ENCODE measurements at places on chromosomes 12 and 14.

GRCh38 chr14:76870166-76870565, 44.0 kb downstream of the LRRC74A start:
- DNase-seq, result peak; percentile 38

DNA sequence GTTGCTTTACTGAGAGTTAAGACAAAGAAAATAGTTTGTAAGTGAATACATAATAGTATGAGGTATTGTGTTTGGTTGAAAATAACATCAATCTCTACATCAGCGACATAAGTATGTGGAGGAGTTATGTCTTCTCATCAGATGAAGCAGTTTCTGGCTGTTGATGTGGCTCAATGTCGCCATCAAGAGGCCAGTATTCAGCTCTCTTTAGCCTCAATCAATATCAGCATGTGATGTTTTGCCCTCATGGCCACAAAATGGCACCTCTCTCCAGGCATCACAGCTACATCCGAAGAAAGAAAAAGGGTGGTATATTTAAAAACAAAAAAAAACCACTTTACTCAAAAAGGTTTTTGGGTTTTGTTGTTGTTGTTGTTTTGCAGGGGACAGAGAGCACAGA, 302.3 kb upstream of the TMEM132C start:
- DNase-seq, result no peak

GRCh38 chr14:92494512-92494911, 19.1 kb upstream of the RIN3 start:
- no peak for DNase-seq

GRCh38 chr14:85313560-85314207, 216.3 kb upstream of the FLRT2 start:
- no peak for DNase-seq

DNA sequence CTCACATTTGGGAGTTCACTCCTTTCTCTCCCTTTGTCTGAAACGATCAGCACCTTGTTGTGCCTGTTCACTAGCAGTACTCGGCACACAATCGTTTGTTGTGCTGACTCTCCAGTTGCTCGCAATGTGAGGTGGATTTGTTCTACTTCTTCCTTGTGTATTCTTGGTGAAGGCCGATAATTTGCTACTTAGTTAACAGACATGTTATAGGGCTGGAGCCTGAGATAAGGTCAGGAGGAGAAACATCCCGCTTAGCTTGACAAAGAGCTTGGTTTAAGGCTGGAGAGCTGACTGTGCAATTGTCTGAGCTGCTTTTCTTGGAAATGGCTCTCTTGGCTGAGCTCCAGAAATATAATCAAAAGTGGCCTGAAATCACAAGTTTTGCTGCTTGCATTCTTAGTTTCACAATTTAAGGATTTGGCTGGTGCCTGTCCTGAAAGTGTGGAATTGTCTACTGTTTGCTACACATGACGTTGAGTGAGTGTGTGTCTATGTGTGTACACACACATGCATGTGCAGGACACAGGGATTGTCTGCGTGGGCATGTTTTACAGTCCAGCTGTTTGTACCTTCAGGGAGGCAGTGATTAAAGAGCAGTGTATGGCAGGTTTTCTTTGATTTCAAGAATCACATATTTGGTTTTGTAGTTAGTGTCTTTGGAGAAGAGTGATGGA, 77.7 kb downstream of the ARF6 start:
- no peak for DNase-seq

GRCh38 chr12:26460361-26460760, 265.0 kb downstream of the SSPN start:
- no peak for DNase-seq

GRCh38 chr12:123986374-123986965, 13.5 kb downstream of the ZNF664 start:
- no peak for DNase-seq

GRCh38 chr12:57208631-57209282, 7.8 kb upstream of the NXPH4 start:
- no peak for DNase-seq

DNA sequence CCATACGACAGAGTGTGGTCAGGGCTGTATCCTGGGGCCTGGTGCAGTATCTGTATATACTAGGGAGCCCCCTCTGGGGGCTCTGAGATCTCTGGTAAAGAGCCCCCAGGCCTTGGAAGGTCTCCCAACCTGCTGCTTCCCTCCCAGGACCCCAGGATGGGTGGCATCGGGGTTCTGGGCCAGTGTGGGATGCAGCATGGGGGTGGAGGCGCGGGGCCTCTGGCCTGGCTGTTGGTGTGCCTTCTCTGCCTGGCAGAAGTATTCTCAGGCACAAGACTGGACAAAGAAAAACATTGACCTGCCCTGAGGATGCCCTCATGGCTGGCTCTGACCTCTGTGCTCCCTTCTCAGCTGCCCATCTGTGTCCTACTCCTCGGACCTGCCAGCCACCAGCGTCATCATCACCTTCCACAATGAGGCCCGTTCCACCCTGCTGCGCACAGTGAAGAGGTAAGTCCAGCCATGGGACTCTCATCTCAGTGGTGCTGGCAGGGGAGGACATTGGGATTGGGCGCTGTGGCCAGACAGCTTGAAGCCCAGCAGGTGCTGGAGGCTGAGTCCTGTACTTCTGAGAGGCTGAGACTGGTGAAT, 64.5 kb downstream of the GALNT16 start:
- no peak for DNase-seq

DNA sequence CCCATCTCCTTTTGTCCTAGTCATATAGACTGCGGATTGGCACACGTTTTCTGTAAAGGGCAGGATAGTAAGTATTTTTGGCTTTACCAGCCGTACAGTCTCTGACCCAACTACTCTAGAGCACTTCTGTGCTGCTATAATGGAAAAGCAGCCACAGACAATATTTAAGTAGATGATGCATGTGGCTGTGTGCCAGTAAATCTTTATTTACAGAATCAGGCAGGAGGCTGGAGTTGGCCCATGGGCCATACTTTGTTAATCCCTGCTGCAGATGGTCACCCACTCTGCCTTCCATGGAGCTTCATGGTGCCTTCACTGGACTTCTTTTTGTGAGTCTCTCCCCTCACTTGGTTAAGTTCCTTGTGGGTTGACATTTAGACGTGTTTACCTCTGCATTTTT, 584.5 kb upstream of the TBX3 start:
- DNase-seq, result no peak

GRCh38 chr14:96039633-96040311, 610 bp downstream of the C14orf132 start:
- DNase-seq, result peak; percentile 47

DNA sequence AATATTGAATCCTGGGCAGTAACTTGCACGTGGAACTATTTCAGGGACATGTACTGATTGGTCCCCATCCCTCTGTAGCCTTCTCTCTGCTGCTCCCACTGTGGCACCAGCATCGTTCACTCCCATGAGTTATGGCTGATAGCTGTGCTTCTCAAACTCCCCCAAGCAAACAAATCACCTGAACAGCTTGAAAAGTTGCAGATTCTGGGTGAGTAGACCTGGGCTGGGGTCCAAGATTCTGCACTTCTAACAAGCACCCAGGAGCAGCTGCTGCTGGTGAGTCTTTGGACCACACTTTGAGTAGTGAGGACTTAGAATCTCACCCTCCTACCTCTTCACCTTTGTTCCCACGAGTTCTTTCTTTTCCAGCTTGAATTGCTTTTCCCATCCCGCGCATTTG, 49.4 kb upstream of the ZFP36L1 start:
- DNase-seq, result no peak

- DNase-seq, result no peak
Measured at GRCh38 chr12:64320611-64321010, 69.9 kb downstream of the C12orf56 start.

- no peak for DNase-seq
Measured at GRCh38 chr12:97502600-97502999, 40.0 kb downstream of the RMST start.

DNA sequence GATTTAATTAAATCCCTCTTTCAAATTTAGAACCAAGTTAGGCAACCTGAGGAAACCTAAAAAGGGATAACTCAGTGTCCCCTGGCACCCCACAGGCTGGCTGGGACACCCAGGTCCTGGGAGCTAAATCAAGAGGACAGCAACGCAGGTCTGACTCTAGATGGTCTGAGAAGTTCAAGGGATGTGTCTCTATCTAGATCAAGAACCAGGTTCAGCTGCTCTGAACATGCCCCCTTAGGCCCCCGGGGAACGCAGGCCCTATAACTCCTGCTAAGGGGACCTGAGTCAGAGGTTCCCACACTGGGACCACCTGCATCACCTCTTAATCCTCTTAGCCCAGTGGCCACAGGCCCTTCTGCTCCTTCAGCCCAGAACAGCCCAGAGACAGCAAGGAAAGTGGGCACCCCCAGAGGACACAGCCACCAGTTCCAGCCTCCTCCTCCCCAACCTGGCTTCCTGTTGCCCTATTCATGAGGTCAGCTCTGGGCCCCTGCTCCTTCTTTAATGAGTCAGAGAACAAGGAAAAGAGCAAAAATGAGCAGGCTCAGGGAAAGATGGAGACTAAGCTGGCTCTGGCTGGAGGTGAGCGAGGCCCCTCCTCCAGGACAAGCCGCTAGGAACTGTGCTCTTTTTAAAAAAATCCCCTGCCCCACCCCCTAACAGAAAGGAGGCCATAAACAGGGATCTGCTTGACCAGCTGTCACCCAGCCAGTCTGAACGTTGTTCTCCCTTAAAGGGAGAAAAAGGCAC, 10.8 kb downstream of the PITPNM2 start:
- DNase-seq, result no peak

GRCh38 chr14:99183311-99183710, 88.7 kb downstream of the BCL11B start:
- no peak for DNase-seq

GRCh38 chr12:21942377-21942703, 1.1 kb upstream of the ABCC9 start:
- no peak for DNase-seq

- no peak for DNase-seq
Measured at GRCh38 chr12:63985456-63985855, 141.0 kb downstream of the SRGAP1 start.

GRCh38 chr12:71536279-71536938, 96.8 kb downstream of the LGR5 start:
- no peak for DNase-seq

GRCh38 chr12:99911081-99911480, 73.7 kb downstream of the ANKS1B start:
- DNase-seq, result peak; percentile 40

GRCh38 chr12:50387972-50388478, 8.4 kb downstream of the FAM186A start:
- DNase-seq, result no peak

- peak; percentile 28 for DNase-seq
Measured at GRCh38 chr14:104895786-104896661, 28.7 kb upstream of the PLD4 start.

DNA sequence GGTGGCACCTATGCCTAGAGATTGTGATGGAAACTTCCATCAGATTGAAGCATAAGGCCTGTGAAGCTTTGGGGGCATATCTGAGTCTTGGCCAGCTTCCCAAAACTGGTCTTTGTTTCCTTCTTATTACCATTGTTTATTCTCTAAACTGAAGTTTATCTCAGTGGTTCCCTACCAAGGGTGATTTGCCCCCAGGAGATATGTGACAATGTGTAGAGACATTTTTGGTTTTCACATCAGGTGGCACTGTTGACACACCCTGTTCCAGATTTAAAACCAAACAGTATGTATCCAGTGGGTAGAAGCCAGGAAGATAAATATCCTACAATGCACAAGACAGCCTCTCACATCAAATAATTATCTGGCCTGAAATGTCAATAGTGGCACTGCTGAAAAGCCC, 22.1 kb downstream of the RASSF9 start:
- peak; percentile 20 for DNase-seq

DNA sequence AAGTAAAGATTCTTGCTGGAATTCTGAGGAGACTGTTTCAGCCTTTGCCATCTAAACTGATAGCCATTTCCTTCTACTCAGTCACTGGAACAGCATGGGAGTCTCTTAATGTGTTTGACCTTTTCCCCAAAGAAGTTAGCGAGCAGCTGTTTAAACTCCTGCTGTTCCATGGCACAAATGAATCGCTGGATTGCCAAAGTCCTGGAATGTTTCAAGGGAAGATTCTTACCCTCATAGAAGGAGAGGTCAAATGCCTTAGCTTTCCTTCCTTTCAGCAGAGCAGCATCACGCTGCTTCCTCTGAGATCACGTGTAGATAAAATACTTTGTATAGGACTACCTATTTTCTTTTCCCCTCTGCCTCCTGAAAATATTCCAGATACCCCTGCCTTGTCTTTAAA, 10.5 kb upstream of the NR2C1 start:
- no peak for DNase-seq

DNA sequence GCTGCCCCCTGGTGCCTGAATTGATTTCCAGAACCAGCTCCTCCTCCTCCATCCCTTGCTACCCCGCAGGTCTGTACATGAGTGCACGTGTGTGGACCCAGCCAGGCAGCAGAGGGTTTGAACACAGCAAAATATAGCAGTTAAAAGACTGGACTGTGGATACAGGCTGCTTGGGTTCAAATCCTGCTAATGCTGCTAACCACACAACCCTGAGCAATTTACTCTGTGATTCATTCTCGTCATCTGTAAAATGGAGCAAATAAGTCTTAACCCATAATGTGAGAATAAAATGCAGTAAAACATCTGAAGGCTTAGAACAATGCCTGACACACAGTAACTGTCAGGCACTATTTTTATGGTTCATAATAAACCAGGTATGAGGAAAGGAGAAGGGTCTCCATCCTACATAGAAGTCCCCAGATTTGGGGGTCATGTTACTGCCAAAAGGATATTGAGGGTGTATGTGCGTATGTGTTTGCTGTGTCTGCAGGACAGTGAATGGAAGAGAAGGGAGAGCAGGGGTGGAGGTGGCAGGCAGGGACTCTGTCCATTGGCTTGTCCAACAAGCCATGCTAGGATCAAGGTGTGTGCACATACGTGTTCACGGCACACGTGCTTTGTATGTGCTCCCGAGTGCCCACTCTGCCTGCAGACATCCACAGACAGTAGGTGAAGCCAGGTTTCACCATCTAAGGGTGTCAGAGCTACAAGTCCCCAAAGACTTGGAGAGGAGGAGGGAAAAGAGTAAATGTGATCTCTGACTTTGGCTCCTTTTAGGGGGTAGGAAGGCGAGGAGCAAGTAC, 1.5 kb upstream of the STAT6 start:
- no peak for DNase-seq

GRCh38 chr12:69073035-69073434, 140.1 kb upstream of the CPM start:
- no peak for DNase-seq

- DNase-seq, result no peak
Measured at GRCh38 chr12:85489194-85489593, 209.2 kb downstream of the ALX1 start.

DNA sequence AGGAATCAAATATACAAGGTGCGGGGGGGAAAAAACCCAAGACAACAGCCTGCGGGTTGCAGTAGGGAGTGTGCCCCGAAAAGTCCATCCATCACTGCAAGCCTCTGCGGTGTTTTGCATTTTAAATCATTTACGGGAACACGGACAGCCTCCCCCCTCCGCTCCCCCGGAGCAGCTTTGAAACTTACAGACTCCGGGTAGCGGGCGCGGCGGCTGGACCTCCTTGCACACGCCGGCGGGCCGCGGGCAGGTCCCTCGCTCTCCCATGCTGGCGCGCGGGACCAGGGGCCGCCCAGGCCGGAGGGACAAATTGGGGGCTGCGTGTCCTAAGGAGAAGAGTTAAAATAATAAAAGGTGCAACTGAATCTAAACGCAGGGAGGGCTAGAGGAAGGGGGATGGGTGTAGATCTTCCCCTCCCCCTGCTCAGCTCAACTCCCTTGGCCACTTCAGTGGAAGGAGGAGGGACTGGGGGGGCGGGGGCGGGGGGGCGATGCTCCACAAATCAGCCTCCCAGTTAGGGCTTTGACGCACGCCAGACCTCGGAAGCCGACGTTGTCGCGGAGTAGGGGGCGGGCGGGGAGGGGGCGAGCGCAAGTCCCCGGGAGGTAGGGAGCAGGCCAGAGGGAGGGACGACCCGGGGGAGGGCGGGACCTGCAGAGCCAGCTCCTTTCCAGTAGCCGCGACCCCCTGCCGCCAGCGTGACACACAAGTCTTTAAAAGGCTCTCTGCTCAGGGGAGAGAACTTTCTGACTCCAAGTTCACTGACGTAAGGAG, at the start of gene KCNJ8:
KCNJ8 (minus strand) TSS at position 349 of the 775 bp plus-strand sequence. CDS start 1,090 bp downstream, outside the sequence.
- DNase-seq, result no peak

Data from T47D (cell line).